ENCODE measurements at places on chromosomes 12 and 14. TPM values are rescaled to one million over a fixed set of nuclear protein-coding genes. Genes with fewer than 3 reads are reported as not detected.

Gene C12orf56
- not detected for total RNA-seq

Gene RND1
- 2.5 TPM for total RNA-seq

Gene TPPP2
- total RNA-seq, result not detected

Gene LALBA
- not detected for total RNA-seq

Gene EXOC3L4
- total RNA-seq, result not detected

Gene CD69
- 51.8 TPM for total RNA-seq

Gene IRAK3
- 1.8 TPM for total RNA-seq

Gene HOXC6
- total RNA-seq, result not detected

Gene INHBC
- total RNA-seq, result not detected

Gene AMHR2
- total RNA-seq, result not detected

Gene ARHGAP9
- total RNA-seq, result 225 TPM

Gene SERPINA10
- total RNA-seq, result not detected

Gene AQP2
- not detected for total RNA-seq

Gene FZD10
- total RNA-seq, result not detected

Gene TEP1
- total RNA-seq, result 36.6 TPM

Gene VAMP1
- total RNA-seq, result 19.9 TPM

Gene E2F7
- total RNA-seq, result 14.7 TPM

Gene MYH6
- total RNA-seq, result 0.71 TPM

Gene ACACB
- 17.3 TPM for total RNA-seq

Gene MEG3
- total RNA-seq, result not detected

Gene MYF5
- total RNA-seq, result not detected

Gene MIS18BP1
- 75.7 TPM for total RNA-seq

Gene TMEM119
- 0.24 TPM for total RNA-seq

Gene IFNG-AS1
- total RNA-seq, result not detected

Gene CAPZA3
- not detected for total RNA-seq

Gene SOAT2
- 1.1 TPM for total RNA-seq

Gene TMEM30B
- 0.77 TPM for total RNA-seq

Gene INHBE
- total RNA-seq, result not detected

Gene TAS2R46
- total RNA-seq, result 1.8 TPM

Gene PLEKHG7
- not detected for total RNA-seq

Gene SIRT4
- total RNA-seq, result 3.1 TPM

Gene KCNC2
- not detected for total RNA-seq

Gene TROAP
- total RNA-seq, result 53.9 TPM

Gene NTF3
- total RNA-seq, result not detected

Gene APOF
- not detected for total RNA-seq

Gene TTC6
- total RNA-seq, result not detected

Gene CLEC14A
- total RNA-seq, result not detected

Gene TMED10
- total RNA-seq, result 142 TPM

Gene CCDC197
- 0.37 TPM for total RNA-seq

Gene PIWIL1
- not detected for total RNA-seq

Gene RIN3
- total RNA-seq, result 24.1 TPM

Gene SYT10
- not detected for total RNA-seq

Gene PRPF40B
- total RNA-seq, result 7.7 TPM

Gene OTUB2
- total RNA-seq, result 11.0 TPM

Gene VRTN
- not detected for total RNA-seq

Gene AQP6
- total RNA-seq, result not detected

Gene C3AR1
- 7.3 TPM for total RNA-seq
